ENCODE measurements at places on chromosomes 6 and 20.

- no peak overlapping the region for H3K27ac ChIP-seq
- no peaks in the 10 kb centered on the region for H3K27me3 ChIP-seq
- H3K4me1 ChIP-seq: peaks cover 2% of the 10 kb centered on the region
Measured at GRCh38 chr20:24773751-24774201, 175.3 kb upstream of the CST7 start.

GRCh38 chr6:139710556-139710955 is 336.1 kb upstream of the CITED2 start:
- H3K27ac ChIP-seq: no peak overlapping the region
- no peak overlapping the region for H3K4me3 ChIP-seq
- DNase-seq: peak; percentile 94
- no peaks in the 10 kb centered on the region for H3K36me3 ChIP-seq

DNA sequence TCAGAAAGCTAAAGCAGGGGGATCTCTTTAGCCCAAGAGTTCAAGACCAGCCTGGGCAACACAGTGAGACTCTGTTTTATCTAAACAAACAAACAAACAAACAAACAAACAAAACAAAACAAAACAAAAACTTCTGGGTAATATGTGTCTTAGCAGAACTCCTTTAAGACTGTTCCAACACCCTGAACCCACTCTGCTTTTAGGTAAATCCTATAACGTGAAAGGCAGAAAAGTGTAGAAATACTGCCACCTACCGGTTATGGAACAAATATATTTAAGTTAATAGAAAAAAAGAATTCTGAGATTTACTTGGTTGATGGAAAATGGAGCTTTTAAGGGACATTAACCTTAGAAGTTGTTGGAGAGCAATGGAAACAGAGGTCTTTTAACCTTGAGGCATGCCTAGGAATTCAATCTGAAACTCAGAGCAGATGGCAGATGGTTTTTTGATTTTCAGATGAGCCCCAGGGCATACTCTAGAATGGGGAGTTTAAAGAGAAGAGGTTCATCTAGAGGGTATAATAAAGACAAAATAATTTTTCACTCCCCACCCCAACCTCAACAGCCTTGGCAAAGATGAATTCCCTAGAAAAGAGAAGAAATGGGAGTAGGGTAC is 38.5 kb downstream of the SOD2 start:
- H3K4me3 ChIP-seq: no peak overlapping the region
- H3K27ac ChIP-seq: no peak overlapping the region
- H3K4me1 ChIP-seq: no peaks in the 10 kb centered on the region
- peak; percentile 81 for DNase-seq
- H3K27me3 ChIP-seq: no peaks in the 10 kb centered on the region

GRCh38 chr6:43521836-43522235 is 4.9 kb downstream of the POLR1C start:
- H3K27me3 ChIP-seq: no peaks in the 10 kb centered on the region
- peaks cover 6% of the 10 kb centered on the region for H3K4me1 ChIP-seq
- H3K4me3 ChIP-seq: no peak overlapping the region
- peaks cover 58% of the 10 kb centered on the region for H3K36me3 ChIP-seq
